ENCODE measurements at places on chromosomes 11 and 22.

GRCh38 chr11:122089111-122089510 is 26.9 kb downstream of the BLID start:
- peak; percentile 35 for DNase-seq

DNA sequence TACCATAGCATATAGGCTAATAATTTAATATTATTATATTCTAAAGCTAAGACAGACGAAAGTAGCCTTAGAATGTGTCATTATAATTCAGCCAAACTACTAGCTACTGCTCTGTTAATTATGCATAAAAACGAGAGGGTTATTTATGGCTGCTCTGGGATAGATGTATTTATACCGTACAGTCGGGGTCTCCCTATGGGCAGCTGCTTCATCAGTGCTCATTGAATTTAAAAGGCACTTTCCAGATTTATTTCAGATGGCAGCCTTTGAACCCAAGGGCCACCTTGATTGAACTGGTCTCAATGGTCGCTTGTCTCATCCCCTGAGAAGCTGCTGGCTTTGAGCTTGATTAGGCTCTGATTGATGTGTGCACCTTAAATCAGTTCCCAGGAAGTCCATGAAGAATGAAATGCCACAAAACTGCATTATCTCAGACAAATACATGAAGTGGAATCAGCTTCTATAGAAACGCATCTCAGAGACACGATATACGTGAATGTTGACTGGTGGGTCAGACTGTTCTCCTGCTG is 377.6 kb downstream of the LRRC4C start:
- DNase-seq, result no peak

GRCh38 chr11:6737872-6738466 is 33.8 kb downstream of the OR2AG2 start:
- peak; percentile 36 for DNase-seq

- DNase-seq, result no peak
Observed at GRCh38 chr11:20658135-20658534, 11.3 kb upstream of the NELL1 start.

DNA sequence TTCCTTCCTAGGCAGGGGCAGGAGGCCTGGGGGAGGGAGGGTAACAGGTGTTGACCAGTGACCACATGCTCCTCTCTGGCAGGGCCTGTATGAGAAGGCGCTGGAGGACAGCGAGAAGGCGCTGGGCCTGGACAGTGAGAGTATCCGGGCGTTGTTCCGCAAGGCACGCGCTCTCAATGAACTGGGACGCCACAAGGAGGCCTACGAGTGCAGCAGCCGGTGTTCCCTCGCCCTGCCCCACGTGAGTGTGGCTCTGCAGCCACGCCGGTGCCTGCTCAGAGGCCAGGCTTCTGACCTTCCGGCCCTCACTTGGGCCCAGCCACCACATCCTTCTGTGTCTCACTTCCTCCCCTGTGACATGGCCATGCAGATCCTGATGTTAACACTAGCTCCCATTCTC is 25.8 kb downstream of the ZC3H7B start:
- DNase-seq, result no peak

Measured in fibroblast of skin of back (primary cell).